ENCODE measurements at places on chromosomes 1 and 21.
A peak's percentile ranks its signal among the peaks of the same experiment; 100 is the strongest.

GRCh38 chr21:32448803-32449594, 36.5 kb downstream of the EVA1C start:
- DNase-seq, result no peak
- H3K4me3 ChIP-seq, result no peak overlapping the region
- H3K36me3 ChIP-seq, result no peaks in the 10 kb centered on the region
- peaks cover 7% of the 10 kb centered on the region for H3K27me3 ChIP-seq

DNA sequence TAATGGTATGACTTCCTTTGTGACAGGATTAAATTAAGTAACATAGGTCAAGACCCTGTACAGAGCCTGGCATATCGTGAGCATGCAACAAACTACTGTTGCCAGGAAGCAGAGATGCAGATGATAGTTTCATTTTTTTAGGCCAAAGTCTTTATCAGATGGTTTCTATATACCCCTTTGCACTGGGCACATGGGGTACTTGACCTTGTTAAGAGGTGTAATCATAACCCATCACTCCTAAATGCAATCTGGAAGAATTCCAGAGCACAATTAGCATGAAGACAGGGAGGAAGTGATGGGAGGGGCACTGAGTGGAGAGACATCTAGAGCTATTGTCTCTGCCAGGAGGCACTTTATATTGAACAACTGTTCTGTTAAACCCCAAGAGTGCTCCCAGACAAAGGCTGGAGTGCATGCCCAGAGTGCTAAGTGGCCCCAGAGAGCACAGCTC, 22.1 kb downstream of the ZBTB17 start:
- no peak for DNase-seq
- H3K27me3 ChIP-seq, result no peaks in the 10 kb centered on the region
- H3K4me3 ChIP-seq, result no peak overlapping the region

DNA sequence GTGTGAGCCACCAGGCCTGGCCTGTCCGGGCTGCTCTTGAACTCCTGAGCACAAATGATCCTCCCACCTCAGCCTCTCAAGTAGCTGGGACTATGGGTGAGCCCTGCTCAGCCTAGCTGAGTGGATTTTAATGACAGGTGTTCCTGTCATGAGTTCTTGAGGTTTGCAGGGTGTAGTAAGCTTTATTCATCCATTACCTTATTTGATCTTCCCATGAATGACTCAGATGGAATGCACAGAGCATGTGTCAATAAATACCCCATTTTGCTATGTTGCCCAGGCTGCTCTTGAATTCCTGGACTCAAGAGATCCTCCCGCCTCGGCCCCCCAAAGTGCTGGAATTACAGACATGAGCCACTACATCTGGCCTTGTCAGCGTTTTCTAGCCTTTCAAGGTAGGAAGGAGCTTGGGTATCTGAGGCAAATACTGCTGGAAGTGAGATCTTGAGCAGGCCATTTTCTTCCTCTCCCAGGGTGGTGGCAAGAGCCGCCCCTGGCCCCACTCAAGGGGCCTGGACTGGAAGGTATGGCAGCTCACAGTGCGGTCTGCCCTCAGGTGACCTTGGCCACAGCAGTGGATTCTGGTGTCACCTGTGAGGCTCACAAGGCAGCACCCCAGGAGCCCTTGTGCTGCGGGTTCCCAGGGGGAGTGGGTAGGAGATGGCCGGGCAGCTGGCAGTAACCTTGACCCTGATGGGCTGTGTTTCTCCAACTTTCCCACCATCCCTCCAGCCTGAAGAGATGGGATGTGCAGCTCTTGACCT, 20.0 kb downstream of the PIK3CD start:
- H3K4me1 ChIP-seq, result no peaks in the 10 kb centered on the region
- no peaks in the 10 kb centered on the region for H3K36me3 ChIP-seq
- H3K4me3 ChIP-seq, result no peak overlapping the region
- H3K27ac ChIP-seq, result no peak overlapping the region

GRCh38 chr1:182996816-182997215, 26.4 kb upstream of the LAMC1 start:
- H3K4me3 ChIP-seq, result no peak overlapping the region
- no peak overlapping the region for H3K27ac ChIP-seq
- no peaks in the 10 kb centered on the region for H3K27me3 ChIP-seq
- DNase-seq, result no peak
- no peaks in the 10 kb centered on the region for H3K4me1 ChIP-seq
- H3K36me3 ChIP-seq, result no peaks in the 10 kb centered on the region

- H3K4me3 ChIP-seq, result no peak overlapping the region
- peaks cover 3% of the 10 kb centered on the region for H3K27me3 ChIP-seq
- peak; percentile 77 for DNase-seq
- peak overlapping the region; percentile 59 for H3K27ac ChIP-seq
Measured at GRCh38 chr1:181166377-181167196, 78.1 kb downstream of the IER5 start.

DNA sequence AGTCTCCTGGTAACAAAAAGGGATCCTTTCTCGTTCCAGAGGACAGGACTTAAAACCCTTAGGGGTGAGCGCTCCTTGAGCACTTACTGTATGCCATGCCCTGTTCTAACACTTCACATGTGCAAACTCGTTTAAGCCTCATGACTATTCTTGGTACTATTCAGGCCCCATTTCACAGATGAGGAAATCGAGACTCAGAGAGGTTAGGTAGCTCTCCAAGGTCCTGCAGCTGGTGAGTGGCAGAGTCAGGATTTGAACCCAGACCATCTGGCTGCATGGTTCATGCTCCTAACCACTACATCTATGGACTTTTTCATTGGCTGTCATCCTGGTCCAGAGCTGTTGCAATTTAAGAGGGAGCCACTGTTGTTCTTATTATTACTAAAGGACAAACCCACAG, 46.7 kb upstream of the WNT4 start:
- DNase-seq, result no peak
- peaks cover 4% of the 10 kb centered on the region for H3K27me3 ChIP-seq
- no peak overlapping the region for H3K4me3 ChIP-seq

DNA sequence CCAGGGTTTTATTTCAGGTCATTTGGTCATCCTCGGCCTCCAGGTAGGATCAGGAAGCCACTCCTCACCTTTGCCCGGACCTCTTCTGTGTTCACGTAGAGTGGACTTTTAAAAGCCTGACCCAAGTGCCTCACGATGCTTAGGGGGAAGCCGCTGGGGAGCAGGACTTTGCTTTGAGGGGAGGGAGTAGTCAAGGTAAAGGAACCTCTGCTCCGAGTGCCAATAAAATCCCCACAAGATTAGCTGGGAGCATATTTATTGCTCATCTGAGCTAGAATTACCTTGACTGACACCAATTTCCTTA, 603 bp upstream of the DHRS3 start:
- peaks cover 14% of the 10 kb centered on the region for H3K36me3 ChIP-seq
- H3K27ac ChIP-seq, result peak overlapping the region; percentile 98
- DNase-seq, result no peak
- H3K27me3 ChIP-seq, result peaks cover 2% of the 10 kb centered on the region
- peaks cover 57% of the 10 kb centered on the region for H3K4me1 ChIP-seq
- peak overlapping the region; percentile 99 for H3K4me3 ChIP-seq

DNA sequence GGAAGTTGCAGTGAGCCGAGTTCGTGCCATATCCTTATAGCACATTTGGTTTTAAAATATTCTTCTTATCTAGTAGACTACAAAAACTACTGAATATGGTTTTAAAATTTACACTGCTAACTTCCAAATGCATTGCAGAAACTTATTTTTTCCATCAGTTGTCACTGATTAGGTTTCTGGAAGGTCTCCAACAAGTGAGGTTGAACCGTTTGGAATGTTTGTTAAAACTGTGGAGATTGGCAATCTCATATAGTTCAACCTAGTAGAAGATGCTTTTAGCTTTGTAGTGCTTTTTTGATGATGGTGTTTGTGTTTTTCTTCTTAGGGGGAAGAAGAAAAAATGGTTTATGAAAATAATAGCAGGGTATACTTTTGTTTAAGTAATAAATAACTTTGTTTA, 12.9 kb downstream of the CENPF start:
- H3K4me1 ChIP-seq, result no peaks in the 10 kb centered on the region
- DNase-seq, result no peak
- no peaks in the 10 kb centered on the region for H3K27me3 ChIP-seq
- peaks cover 17% of the 10 kb centered on the region for H3K36me3 ChIP-seq
- H3K27ac ChIP-seq, result no peak overlapping the region
- no peak overlapping the region for H3K4me3 ChIP-seq

- H3K4me1 ChIP-seq, result peaks cover 57% of the 10 kb centered on the region
- no peaks in the 10 kb centered on the region for H3K27me3 ChIP-seq
- H3K27ac ChIP-seq, result peak overlapping the region; percentile 37
- DNase-seq, result no peak
- H3K4me3 ChIP-seq, result peak overlapping the region; percentile 39
Measured at GRCh38 chr1:42691157-42691498, 8.9 kb downstream of the YBX1 start.

DNA sequence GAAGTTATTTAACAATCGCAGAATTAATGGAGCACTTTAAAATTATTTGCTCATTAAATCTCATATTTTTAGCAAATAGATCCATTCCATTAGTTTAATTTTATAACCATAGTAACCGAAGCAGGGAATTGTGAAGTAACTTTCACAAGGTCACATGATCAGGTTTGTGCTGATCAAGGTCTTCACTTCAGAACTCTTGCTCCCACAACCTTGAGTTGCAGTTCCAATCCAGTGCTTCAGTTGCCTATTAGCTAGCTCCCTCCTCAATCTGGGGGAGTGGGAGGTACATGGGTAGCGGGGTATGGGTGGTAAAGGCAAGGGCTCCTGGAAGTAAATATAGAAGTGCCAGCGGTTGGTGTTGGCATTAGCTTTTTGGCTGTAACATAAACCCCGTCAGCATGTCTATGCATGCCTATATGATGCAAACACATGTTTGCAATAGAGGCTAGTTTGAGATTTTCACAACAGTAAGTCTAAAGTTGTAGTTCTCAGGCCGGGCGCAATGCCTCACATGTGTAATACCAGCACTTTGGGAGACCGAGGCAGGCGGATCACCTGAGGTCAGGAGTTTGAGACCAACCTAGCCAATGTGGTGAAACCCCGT, 5.8 kb downstream of the ATP5IF1 start:
- no peak overlapping the region for H3K27ac ChIP-seq
- H3K27me3 ChIP-seq, result no peaks in the 10 kb centered on the region
- no peaks in the 10 kb centered on the region for H3K36me3 ChIP-seq
- H3K4me1 ChIP-seq, result peaks cover 16% of the 10 kb centered on the region

DNA sequence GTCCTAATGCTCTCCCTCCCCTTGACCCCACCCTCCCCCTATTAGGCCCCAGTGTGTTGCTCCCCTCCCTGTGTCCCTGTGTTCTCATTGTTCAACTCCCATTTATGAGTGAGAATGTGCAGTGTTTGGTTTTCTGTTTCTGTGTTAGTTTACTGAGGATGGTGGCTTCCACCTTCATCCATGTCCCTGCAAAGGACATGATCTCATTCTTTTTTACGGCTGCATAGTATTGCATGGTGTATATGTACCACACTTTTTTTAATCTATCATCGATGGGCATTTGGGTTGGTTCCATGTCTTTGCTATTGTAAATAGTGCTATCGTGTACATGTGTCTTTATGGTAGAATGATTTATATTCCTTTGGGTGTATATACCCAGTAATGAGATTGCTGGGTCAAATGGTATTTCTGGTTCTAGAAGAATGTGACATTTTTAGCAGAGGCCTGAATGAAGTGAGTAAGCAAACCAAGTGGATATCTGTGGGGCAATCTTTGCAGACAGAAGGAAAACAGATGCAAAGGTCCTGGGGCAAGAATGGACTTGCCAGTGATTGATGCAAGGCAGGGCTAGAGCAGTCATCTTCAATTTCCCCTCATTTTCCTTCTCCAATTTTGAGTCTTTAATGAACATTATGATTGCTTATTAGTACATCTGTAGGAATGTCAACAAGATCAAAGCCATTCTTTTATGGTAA, 50.2 kb downstream of the UBE4B start:
- H3K4me1 ChIP-seq, result peaks cover 15% of the 10 kb centered on the region
- H3K27me3 ChIP-seq, result no peaks in the 10 kb centered on the region
- peaks cover 32% of the 10 kb centered on the region for H3K36me3 ChIP-seq

DNA sequence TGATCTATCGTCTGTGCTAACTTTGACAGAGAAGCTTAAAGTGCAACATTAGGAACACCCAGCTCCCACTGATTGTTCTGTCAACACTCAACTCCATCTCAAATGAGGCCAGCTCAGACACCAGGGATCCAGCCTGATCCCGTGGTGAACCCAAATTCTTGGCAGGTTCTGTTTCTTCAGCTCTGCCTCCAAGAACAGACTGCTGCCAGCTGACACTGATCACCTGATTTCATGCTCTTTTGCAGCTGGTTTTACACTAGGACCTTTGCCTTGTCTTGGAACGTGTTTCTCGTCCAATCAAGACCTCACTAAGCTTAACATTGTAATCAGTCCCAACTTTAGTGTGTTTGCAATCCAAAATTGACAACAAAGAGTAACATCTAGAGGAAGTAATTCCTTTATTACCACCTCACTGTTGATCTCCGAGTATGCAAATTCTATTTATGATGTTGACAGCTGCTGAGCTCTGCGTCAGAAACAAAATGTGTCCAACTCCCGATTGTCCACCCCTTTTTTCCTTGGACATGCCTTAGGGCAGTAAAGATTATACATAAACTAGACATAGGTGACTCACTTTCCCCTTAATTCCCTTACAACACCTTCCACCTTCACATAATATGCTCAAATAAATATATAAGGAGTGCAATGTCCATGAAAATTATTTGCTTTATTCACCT, 1.6 kb upstream of the HYI start:
- peaks cover 21% of the 10 kb centered on the region for H3K36me3 ChIP-seq
- H3K4me3 ChIP-seq, result peak overlapping the region; percentile 71
- H3K27ac ChIP-seq, result no peak overlapping the region

- H3K36me3 ChIP-seq, result no peaks in the 10 kb centered on the region
- H3K27ac ChIP-seq, result no peak overlapping the region
- H3K4me3 ChIP-seq, result no peak overlapping the region
- DNase-seq, result no peak
- peaks cover 7% of the 10 kb centered on the region for H3K27me3 ChIP-seq
Measured at GRCh38 chr1:101185421-101185820, 51.4 kb upstream of the S1PR1 start.

DNA sequence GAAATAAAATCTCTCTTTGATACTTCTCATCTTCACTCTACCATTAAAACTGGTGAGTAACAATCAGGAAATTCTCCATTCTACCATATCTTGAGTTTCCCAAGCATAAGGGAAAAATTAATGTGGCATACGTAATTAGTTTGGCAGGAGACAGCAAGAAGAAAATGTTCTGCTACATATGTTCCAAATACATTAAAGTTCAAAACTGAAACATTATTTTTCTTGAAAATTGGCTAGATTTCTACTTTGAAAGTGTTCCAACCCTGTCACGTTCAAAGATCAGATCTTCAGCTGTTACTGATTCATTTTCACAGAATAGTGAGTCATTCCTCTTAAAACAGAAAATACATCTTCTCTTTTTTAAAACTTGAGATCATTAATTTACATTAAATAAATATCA, 48.5 kb downstream of the PIGK start:
- H3K4me1 ChIP-seq, result no peaks in the 10 kb centered on the region
- H3K4me3 ChIP-seq, result no peak overlapping the region
- no peaks in the 10 kb centered on the region for H3K27me3 ChIP-seq
- H3K27ac ChIP-seq, result no peak overlapping the region

DNA sequence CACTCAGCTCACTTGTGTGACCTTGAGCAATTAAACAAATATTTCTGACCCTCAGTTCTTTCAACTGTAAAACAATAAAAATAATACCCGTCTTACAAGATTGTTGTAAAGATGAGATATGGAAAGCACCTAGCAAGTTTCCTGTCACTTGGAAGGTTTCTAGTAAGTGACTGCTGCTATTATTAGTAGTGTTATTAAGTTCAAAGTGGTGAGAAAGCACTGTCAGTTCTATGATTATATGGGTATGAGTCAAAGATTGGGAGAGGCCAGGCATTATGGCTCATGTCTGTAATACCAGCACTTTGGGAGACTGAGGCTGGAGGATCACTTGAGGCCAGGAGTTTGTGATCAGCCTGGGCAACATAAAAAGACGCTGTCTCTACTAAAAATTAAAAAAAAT, 145.4 kb downstream of the C1orf21 start:
- H3K27me3 ChIP-seq, result no peaks in the 10 kb centered on the region
- peaks cover 27% of the 10 kb centered on the region for H3K36me3 ChIP-seq
- H3K27ac ChIP-seq, result no peak overlapping the region
- peaks cover 5% of the 10 kb centered on the region for H3K4me1 ChIP-seq
- no peak for DNase-seq
- no peak overlapping the region for H3K4me3 ChIP-seq
